ENCODE measurements at places on chromosomes 5 and 9. TPM values are rescaled to one million over a fixed set of nuclear protein-coding genes. Genes with fewer than 3 reads are reported as not detected.

ADCY2 gene
- 3.4 TPM for polyA plus RNA-seq

BAAT gene
- polyA plus RNA-seq = 0.47 TPM

ORM2 gene
- polyA plus RNA-seq = not detected

PCDHA3 gene
- polyA plus RNA-seq = 0.38 TPM

FBN2 gene
- polyA plus RNA-seq = 88.2 TPM

FYB1 gene
- 3.7 TPM for polyA plus RNA-seq

FLT4 gene
- polyA plus RNA-seq = 36.6 TPM

TLX3 gene
- not detected for polyA plus RNA-seq

CNTNAP3B gene
- 12.1 TPM for polyA plus RNA-seq

KCNV2 gene
- polyA plus RNA-seq = 0.26 TPM

GRCh38 chr5:24916863-24917262 lies 272.1 kb upstream of the CDH10 start:
- no peak for DNase-seq

DNA sequence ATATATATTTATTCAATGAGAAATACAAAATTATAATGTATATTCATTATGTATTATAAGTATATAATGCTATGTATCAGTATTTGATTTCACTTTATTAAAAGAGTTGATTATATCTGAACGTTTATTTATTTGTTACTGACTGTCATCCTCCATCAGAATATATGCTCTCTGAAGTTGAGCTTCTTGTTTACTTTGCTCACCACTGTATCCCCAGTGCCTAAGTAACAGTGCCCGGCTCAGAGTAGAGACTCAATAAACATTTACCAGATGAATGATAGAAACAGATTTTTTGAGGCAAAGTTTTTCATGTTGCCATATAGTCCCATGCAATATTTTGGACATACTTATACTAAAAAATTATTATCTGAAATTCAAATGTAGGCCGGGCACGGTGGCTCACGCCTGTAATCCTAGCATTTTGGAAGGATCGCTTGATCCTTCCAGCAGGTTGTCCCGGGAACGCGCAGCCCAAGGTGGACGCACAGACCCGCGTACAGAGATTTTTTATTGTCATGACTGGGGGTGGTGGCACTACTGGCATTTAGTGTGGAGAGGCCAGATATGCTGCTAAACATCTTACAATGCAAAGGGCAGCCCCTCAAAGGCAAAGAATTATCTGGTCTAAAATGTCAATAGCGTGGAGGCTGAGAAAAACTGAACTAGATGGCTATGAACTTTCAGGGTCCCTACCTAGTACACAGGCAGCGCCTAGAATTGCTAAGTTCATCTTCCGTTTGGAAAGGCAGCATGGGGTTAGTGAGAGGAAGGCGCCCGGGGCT lies 761 bp upstream of the DNAJC25 start:
- no peak for DNase-seq

DNA sequence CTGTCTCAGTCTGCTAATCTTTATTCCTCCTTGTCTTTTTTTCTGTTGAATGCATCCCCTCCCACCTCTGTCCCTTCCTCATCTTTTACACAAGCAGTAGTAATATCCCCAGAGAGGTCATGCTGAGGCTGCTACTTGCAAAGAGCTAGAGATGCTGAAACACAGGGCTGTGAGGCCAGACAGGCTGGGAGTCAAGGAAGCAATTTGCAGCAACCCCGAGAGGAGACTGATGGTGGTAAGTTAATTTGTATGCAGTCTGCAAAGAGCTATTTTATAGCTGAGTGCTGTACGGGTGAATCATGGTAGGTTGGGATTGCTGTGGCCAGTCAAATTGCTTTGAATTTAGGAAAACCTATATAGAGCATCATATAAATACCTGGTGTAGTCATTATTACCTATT lies 90.2 kb upstream of the SLC24A2 start:
- no peak for DNase-seq

DNA sequence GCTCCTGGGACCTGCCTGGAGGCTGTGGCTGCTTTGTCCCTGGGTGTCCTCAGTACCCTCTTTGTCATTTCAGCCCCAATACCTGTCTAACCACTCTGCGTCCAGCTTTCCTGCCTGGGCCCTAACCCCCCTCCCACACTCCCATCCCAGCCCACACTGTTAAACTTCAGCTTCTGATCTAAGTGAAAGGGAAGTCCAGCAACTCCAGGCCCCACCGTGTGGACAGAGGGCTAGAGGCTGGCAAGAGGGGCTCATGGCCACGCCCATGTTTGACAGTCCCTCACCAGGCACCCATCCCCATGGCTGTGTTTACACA lies 56.3 kb downstream of the SEMA4D start:
- DNase-seq = no peak

DNA sequence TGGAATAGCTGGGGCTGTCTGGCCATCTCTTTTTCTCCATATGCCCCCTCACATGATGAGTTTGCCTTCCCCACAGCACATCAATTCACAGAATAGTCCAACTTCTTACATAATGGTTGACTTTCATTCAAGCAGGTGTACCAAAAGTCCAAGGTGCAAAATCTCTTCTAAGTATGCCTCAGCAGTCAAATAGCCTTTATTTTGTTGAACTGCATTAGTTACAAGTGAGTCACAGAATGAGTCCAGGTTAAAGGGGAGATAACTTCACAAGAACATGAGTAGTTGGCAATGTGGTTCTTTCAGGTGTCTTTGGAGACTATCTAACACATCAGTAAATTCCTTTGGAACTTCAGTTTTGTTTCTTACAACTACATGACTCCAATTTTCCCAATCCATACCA lies 672.5 kb downstream of the PRELID2 start:
- no peak for DNase-seq

GRCh38 chr5:143156086-143156485 lies 247.4 kb downstream of the NR3C1 start:
- no peak for DNase-seq

DNA sequence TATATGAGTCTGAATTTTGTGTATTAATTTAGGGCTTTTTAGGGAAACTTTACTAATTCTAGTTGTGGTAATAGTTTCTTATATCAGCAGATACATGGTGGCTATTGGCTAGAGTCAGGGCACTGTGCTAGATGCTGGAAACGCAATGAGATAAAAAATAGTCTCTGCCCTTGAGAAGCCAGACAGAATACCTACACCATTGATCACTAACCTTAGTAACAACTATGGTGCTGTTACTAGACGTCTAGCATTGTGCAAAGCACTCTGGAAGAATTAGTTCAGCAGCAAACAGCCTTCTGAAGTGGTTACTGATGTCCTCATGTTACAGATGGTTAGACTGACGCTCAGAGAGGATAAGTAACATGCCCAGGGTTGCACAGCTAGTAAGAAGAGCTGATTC lies 61.8 kb downstream of the GDA start:
- DNase-seq = no peak

DNA sequence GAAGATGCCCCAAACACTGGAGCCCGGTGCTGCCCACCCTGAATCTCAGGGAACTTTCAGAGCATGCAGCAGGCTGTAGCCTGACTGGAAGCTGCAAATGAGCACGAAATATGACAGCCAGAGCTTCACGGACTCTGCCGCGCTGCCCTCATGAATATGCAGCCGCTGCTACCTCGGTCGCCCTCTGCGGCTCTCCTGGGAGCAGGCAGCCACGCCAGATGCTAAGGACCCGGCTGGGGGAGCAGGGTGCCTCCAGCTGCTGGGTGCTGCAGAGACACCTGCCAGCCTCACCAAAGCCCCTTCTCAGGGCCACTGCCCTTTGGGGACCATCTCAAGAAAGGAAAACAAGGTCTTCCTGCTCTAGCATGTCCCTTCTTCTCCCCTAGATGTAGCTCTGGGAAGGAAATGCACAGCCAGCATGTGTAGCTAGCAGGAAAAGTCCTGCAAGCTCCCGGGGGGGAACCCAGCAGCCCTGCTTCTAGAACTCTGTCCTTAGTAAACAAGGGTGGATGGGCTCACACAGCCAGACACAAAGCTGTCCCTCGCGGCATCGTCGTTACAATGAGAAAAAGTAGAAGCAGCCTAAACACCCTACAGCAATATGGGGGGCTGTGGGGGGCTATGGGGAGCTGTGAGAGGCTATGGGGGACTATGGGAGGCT lies 56.8 kb upstream of the OLFM1 start:
- no peak for DNase-seq

- DNase-seq = no peak
Observed at GRCh38 chr5:66467564-66467963, 128.6 kb upstream of the MAST4 start.

- no peak for DNase-seq
Observed at GRCh38 chr9:1087120-1087881, 37.1 kb downstream of the DMRT2 start.

GRCh38 chr5:18098691-18099090 lies 464.4 kb downstream of the TAF11L14 start:
- DNase-seq = peak; percentile 9

GRCh38 chr9:112555101-112555643 lies 68.5 kb downstream of the KIAA1958 start:
- DNase-seq = no peak

- no peak for DNase-seq
Observed at GRCh38 chr5:16913187-16914107, 22.6 kb downstream of the MYO10 start.

- DNase-seq = no peak
Observed at GRCh38 chr5:92418341-92418740, 1035.2 kb upstream of the ARRDC3 start.

DNA sequence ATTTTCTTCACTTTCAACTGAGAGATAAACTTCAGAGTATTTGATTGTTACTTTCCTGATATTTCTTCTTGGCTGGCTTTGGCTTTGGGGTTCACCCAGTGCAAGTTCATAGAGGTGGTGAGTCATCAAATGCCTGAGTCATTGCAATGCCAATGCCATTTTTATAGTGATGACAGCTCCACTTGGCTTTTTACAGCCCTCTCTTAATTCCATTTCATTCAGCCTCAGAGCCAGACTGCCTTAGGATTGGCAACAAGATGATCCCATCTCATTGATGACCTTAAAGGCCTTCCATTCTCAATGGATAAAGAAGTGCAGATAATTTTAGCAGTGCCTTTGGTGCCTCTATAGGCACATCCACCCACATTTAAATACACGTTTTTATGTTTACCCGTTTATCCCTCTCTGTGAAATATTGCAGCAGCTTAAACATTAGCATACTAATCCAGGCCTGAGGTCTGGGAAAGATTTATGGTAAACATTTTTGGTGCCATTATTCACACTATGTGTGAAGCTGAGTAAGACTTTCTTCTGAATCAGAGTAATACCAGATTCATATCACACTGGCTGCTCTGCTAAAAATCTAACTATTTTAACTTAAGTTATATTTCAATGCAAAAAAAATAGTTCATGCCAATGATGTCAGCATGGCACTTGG lies 88.9 kb upstream of the TYRP1 start:
- no peak for DNase-seq

- DNase-seq = no peak
Observed at GRCh38 chr9:94787266-94787665, 60.8 kb downstream of the AOPEP start.

All from renal pelvis (tissue), 12 donors.